ENCODE measurements at places on chromosomes 5 and 9. TPM values are rescaled to one million over a fixed set of nuclear protein-coding genes. Genes with fewer than 3 reads are reported as not detected.

- DNase-seq = no peak
These were observed 9.7 kb downstream of the SERINC5 start for GRCh38 chr5:80246001-80246758.

KIAA1958 gene
- total RNA-seq = 18.5 TPM

DNA sequence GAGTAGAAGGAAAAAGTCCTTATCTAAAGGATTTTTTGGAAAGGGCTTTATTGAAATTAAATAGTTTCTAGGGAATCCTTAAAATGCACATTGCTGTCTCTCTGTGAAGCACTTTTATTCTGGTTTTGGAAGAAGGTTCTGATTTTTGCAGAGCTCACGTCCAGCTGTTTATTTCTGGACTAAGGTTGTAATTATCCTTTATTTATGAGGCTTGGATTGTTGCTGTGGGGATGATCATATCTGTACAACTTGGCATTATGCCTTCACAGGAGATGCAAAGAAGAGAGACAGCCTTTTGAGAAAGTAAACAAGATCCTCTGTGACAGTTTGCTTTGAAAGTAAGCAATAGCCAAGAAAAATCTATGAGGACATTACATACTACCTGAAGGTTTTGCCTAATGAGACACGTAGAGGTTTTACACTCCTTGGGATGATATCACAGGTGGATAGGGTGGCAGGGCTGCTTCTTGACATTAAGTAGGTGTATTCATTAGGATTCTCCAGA lies 14.6 kb downstream of the SMARCA2 start:
- DNase-seq = no peak

MRPL41 gene
- 69.5 TPM for total RNA-seq

DNA sequence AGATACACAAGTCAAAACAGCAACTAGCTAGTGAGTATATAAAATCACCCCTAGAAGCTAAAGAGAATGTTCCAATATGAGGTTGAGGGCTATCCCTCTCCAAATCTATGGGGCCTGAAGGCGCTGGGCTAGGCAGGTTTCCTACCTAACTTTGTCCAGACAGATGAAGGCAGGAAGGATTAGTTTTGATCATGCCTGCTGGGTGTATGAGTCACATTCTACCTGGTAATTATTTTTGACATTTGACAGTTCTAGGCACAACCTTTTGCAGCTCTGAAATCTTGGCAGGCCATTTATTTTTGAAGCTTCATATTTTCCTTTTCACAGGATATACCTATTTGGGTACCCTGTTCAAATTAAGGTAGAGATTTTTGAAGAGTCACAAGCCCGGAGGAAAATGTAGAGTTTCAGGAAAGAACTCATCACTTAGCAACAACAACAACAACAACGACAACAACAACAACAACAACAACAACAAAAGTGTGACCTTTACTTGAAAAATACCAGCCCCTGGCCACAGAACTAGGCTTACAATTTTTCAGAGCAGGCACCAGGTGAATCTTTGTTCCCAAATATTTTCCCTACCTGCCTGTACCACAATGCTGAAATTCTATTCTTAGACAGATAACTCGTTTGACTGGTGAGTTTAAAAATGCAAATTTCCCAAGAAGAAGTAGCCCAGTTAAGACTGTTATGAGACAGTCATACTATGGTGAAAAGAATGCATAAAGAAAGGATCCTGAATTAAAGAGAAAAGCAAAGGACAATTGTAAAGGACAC lies 175.5 kb upstream of the TUT7 start:
- DNase-seq = no peak

FANCG gene
- total RNA-seq = 82.3 TPM
